Activated naive CD8-positive, alpha-beta T cell treated with anti-CD3 and anti-CD28 coated beads, Interleukin-2, amount 50 U/mL, for 16 hours (primary cell): ENCODE measurements at places on chromosomes 16 and 17.

DNA sequence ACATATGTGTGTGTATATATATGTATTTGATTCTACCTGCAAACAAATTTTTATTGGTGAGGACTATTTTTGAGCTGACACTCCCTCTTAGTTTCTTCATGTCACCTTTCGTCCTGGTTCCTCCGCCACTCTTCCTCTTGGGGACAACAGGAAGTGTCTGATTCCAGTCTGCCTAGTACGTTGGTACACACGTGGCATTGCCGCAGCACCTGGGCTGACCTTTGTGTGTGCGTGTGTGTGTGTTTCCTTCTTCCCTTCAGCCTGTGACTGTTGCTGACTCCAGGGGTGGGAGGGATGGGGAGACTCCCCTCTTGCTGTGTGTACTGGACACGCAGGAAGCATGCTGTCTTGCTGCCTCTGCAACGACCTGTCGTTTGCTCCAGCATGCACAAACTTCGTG is 29.4 kb upstream of the CACNG5 start:
- DNase-seq = no peak

- DNase-seq = no peak
Observed at GRCh38 chr17:48579471-48579759, 1.3 kb upstream of the HOXB4 start.

DNA sequence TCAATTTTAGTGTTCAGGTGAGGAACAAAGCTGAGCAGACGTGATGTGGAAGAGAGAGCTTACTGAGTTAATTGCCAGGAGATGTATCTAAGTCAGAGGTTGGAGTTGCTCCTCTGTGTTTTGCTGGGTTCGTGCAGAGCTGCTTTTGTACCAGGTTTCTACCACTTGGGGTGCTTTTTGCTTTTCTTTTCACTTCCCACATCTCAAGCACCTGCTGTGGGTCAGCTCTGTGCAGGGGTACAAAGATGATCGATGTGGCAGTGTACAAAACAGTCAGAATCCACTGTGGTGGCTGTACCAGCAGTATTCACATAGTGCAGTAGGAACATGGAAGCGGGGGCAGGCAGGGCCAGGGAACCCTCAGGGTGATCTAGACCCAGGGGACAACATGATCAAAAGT is 14.8 kb downstream of the UNK start:
- no peak for DNase-seq

- DNase-seq = no peak
Observed at GRCh38 chr17:72602517-72603419, 481.9 kb downstream of the SOX9 start.

DNA sequence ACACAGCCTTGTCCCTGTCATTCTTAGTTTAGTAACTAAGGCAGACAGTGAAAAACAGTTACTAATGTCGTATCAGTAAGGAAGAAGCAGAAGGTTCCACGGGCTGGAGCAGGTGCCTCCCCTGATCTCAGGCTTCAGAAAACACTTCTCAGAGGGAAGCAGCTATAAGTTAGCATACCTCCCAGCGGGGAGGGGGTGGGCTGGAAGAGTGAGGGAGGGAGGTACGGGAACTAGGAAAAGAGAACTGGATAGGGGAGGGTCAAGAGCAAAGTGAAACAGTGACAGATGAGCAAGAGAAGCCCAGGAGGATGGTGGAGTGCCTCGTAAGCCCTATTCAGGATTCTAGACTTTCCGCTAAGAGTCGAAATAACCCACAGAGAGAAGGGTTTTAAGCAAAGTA is 186.3 kb upstream of the XYLT1 start:
- no peak for DNase-seq

DNA sequence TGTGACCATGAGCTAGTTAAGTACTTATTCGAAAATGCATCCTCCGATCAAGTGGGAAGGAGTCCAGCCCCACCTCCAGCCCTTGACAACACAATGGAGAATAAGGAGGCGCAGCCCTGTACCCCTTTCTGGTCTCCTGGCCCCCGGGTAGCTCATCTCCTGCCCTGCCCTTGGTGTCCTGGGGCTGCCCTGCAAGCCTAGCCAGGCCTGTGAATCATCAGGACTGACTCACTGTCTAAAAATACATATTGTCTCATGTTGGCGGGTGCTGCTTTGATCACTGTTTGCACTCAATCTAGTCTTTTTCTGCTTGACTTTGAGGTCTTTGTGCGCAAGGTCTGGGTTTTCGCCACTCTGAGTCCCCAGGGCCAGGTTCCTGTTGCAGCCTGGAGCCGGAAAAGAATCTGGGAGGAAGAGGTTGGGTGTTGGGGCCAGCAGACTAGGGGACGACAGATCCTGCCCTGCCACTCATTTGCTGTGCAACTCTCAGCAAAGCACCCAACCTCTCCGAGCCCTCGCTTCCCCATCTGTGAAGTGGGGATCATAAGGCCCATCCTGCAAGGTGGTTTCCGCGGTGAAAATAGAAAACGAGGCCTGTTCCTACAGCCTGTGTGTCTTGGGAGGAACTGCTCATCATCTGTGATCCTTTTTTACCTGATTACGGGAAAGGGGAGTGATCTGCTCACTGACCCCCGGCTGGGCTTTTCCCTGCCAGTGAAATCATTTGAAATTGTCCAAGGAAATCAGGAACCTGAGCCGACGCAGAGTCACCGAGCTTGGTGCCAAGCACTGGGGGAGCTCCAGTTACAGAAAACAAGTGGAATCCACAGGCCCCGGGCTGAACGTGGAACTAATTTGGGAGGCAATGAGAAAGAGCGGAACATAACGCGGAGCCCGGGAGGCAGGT is 230.4 kb downstream of the PARN start:
- no peak for DNase-seq

GRCh38 chr17:64505340-64506200 is 519 bp downstream of the DDX5 start:
- peak; percentile 71 for DNase-seq

DNA sequence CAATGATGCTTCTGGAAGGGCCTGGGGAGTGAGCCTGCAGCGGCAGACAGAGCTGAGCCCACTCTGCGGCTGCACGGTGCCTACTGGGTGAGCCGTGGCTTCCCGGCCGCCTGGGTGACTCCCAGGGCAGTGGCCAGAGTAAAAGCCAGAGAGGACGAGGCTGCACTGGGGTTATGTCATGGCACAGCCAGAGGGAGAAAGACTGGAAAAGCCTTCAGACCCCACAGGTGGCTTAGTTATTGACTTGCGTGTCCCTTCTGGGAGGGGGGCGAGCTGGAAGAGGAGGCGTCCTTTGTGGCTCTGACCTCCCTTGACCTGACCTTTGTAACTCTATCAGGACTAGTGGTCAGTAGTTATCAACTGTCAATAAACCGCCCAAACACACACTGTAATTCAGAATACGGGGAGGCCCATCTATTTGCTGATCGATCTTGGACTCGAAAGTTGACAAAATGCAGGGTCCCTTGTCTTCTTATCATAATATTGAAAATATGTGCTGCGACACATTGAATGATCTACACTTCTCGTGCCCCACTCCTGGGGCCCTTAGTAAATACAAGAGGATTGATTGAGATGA is 385.9 kb upstream of the ZFHX3 start:
- no peak for DNase-seq

- no peak for DNase-seq
Observed at GRCh38 chr17:44268709-44269534, 987 bp upstream of the SLC4A1 start.

DNA sequence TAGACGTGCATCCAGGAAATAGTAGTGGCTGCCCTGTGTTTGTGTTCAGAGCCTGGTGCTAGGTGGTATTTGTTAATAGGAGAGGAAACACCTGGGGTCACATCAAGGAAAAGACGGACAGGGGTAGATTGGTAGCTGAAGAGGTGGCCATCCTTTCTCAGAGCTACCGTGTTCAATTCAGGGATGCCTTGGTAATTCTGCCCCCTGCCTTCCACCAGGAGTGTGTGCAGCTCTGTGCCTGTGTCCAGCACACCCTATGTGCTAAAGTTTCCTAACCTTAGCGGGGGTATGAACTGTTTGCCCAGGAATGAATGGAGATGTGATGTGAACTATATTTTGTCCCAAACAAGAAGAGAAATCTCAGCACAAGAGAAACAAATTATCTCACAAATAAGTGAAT is 174.1 kb upstream of the MPHOSPH6 start:
- no peak for DNase-seq

GRCh38 chr17:21513012-21513570 is 136.9 kb downstream of the KCNJ12 start:
- DNase-seq = peak; percentile 49

DNA sequence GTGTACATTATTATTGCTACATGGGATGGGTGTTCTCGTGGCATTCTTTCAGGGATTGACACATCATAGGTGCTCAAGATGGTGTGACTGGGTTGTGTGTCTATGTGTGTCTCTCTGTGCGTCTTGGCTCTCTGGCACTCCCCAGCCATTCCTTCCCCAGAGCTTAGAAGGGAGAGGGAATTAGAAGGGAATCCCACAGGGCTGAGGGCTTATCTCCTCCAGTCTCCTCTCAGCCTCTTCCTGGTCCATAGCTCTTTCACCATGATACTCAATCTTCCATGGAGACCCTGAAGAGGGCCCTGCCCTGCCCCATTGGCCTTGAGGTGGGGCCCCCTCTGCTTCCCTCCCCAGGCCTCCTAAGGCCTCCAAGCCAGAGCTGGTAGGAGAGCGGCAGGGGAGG is 52.0 kb downstream of the MRM1 start:
- DNase-seq = no peak

GRCh38 chr16:81138831-81139557 is 42.8 kb upstream of the GCSH start:
- no peak for DNase-seq

GRCh38 chr17:79395066-79395465 is 215.8 kb downstream of the RBFOX3 start:
- no peak for DNase-seq

DNA sequence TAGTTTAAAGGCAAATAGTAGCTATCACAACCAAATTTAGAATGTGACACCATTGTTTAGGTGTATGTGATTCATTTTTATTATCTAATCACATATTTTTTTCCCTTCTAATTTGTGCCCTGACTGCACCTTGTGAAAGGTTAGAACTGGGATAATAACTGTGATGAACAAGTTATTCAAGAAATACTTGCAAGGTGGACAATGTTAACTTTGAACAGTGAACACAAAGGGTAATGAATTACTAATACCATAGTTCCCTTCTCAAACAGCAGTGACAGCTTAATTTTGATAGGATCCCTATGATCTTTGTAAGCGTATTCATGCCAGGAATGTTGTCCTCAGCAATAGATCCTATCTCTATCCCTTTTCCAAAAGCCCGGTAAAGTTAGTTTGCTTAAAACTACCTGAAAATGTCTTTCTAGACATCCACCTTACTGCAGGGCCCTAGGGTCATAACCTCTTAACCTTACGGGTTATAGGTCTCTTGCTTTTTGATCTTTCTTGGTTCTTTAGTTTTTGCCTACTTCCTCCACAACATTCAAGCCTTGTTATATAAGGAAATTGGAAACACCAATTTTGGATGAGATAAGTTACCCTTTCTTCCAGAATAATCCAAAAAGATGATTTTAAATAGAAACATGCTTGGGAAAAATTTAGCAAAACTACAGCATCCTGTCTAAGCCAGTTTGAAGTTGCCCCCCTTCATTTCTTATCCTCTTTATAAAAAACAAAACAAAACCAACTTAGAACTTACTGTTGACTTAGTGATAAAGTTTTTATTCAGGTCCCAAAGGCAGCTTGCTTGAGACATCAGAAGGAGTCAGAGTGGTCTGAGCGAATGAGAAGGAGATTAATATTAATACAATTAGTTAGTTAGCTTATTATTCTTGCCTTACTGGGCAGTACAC is 200.0 kb upstream of the TBX2 start:
- DNase-seq = no peak

DNA sequence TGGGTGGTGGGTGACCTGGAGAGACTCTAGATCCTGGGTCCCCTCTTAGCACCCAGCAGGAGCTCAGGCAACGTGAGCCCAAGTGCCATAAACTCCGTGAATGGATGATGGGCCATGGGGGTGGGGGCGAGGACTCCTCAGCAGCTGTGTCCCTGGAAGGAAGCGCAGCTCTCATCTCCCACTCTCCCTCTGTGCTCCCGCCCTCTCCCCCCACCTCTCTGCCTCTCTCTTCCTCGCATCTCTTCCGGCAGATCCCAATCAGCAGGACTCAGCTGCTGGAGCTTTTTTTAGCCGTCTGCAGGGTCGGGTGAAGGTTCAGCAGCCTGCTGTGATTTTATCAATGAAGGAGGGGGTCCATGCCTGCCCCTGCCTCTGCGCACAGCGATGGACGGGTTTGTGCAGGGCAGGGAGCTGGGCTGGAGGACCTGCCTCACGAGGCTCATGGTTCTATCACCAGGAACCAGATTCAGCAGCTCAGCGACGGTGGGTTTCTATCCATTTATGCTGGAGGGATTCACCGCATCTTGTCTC is 8.3 kb downstream of the CCR7 start:
- no peak for DNase-seq

DNA sequence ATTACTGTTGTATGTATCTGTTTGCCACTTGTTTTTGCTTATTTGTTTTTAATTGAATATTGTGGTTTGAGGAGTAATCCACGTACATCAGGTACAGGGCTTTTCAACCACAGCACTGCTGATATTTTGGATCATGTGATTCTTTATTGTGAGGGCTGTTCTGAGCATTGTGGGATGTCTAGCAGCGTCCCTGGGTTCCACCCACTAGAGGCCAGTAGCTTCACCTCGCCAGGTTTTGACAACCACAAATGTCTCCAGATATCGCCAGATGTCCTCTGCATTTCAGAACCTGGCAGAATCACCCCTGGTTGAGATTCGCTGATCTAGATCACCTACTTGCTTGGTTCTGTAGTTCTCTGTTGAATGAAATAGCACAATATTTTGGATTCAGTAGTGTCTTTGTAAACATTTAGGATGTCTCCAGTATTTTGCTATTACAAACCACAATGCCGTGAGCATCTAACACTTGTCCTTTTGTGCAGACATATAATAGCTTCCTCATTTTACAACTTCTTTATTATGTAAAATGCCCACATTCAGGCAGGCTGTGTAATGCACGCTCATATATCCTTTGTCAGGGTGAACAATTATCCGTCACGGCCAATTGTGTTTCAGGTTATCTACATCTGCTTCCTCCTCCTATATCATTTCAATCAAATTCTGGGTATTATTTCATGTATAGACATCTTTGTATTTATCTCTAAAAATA is 380.3 kb downstream of the SNX29 start:
- DNase-seq = no peak

- DNase-seq = no peak
Observed at GRCh38 chr17:64180089-64181073, 50.4 kb upstream of the ERN1 start.

- no peak for DNase-seq
Observed at GRCh38 chr16:57637965-57638364, 9.5 kb downstream of the ADGRG1 start.

- DNase-seq = no peak
Observed at GRCh38 chr17:72462407-72462806, 341.6 kb downstream of the SOX9 start.

- no peak for DNase-seq
Observed at GRCh38 chr17:13420878-13421277, 180.9 kb downstream of the HS3ST3A1 start.

DNA sequence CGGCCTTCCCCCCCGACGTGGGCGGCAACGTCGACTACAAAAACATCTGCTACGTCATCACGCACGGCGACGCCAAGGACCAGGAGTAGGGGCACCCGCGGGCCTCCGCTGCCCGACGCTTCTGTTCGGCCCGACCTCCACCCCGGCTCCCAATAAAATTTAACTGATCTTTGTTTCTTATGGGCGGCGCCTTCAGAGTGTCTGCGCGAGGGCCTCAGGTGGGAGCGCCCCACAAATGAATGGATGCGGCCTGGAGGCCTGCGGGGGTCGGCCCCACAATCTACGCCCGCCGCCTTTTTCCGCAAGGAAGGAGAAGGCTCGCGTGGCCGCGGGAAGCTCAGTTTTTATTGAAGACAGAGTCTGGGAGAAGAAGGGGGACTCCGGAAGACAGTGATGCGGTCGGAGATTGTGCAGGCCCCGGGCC is 3.2 kb downstream of the MYL11 start:
- peak; percentile 60 for DNase-seq

- no peak for DNase-seq
Observed at GRCh38 chr17:59534583-59534982, 30.8 kb upstream of the DHX40 start.
